CD8-positive, alpha-beta T cell (primary cell): ENCODE measurements at places on chromosomes 1 and 21.
A peak's percentile ranks its signal among the peaks of the same experiment; 100 is the strongest.

DNA sequence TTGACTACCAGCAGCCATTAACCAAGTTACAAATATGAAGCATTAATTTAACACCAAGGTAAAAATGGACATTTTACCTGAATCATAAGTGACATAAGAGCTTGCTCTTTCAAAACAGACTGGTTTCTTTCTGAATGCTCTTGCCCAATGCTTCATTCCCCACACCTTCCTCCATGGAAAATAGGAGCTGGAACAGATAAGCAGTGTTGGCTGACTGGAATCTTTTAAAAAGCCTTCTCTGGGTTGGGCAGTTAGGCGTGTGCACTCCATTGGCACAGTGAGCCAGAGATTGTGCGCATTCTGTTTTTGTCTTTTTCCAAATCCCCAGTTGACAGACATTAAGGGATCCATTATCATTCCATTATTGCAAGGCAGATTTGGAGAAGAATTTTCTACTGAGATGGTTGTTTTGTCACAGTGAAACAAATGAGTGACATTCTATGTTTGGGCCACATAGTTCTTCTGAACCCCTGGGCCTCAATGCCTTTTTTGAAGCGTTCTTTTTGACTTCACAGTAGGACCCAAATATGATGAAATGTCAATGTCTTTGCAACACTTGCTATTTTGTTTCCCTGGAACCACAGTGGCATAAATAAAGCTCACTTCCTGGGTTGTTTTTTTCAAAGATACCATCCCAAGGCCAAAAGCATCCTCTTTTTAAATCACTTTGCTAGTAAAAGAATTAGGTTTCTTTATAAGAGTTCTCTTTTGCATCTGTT, 32.3 kb downstream of the LRRC8B start:
- no peak for DNase-seq

GRCh38 chr1:1068517-1069055, 5.5 kb downstream of the RNF223 start:
- peak; percentile 76 for DNase-seq

DNA sequence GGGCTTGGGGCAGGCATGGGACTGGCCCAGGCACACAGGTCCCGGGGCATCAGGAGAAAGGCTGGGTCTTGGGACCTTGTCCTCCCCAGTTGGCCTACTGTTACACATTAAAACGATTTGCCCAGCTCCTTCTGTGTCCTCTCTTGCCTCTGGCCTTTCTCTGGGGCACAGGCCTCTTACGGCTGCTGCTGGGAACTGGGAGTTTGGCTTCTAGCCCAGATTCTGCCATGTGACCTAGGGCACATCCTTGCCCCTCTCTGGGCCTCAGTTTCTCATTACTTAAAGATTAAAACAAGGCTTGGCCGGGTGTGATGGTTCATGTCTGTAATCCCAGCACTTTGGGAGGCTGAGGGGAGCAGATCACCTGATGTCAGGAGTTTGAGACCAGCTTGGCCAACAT, 14.0 kb downstream of the KDF1 start:
- no peak for DNase-seq

DNA sequence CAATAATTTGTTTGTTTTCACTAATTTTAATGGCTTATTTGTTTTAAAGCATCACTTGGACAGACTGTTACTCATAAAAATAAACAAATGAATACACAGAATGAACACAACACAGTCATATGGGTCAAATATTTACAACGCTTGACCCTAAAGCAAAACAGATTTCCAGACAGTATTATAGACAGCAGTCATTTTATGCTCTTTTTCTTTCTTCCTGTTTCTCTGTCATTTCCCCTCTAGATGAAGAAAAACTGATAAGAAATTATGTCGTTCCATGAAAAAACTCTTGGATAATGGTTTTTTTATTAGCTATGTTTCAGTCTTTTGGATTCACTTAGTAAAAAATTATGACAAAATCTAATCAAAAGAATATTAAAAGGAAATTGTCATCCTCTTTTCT, 297.3 kb upstream of the NEGR1 start:
- no peak for DNase-seq

- DNase-seq = no peak
Measured at GRCh38 chr1:192225266-192225665, 67.0 kb downstream of the RGS18 start.

GRCh38 chr21:9738527-9738926, 782.9 kb upstream of the TPTE start:
- DNase-seq = no peak

- DNase-seq = no peak
Measured at GRCh38 chr1:209911746-209912145, 26.3 kb upstream of the SYT14 start.

DNA sequence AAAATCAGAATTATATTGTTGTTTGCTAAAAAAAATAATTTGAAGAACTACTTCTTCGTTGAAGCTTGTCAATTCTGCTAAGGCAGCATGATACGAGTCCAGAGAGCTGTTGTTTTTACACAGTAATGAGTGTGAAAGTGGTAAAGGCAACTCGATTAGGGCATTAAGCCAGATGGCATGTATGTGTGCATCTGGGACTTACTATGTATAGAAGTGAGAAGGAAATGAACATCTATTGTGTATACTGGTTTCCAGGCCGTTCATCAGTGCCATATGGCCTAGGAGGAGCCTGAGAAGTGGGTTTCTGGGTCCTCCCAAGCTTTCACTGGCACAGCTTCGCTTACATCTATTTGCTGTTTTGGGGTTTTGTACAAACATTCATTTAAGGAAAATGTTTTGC, 5.7 kb downstream of the CTPS1 start:
- no peak for DNase-seq
